ENCODE measurements at places on chromosomes 16 and 17. TPM values are rescaled to one million over a fixed set of nuclear protein-coding genes. Genes with fewer than 3 reads are reported as not detected.

DNA sequence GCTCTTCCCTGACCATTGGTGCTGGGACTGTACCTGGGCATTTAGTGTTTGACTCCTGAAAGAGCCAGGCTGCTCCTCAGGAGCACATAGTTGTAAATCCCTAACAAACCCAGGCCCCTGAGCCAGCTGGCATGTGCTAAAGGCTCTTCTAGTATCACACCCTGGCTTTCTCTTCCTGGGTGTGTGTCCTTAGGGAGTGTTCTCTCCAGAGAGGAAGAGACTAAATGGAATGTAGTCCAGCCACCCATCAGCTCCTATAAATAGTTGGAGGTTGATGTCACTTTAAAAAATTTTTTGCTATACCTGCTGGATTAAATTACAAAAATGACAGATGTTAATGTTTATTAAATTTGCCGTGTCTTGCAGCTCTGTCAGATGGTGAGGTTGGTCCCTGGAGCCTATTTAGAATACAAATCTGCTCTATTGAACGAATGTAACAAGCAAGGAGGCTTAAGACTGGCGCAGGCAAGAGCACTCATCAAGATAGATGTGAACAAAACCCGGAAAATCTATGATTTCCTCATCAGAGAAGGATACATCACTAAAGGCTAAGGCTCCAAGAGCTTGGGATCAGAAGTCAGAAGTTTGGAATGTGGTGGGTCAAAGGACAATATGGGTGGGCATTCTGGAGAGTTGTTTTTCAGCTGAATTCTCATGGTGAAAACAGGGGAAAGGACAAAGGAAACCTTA, 13.1 kb upstream of the DUSP14 start:
- DNase-seq, result peak; percentile 47

Gene NECAB2
- total RNA-seq, result under 0.01 TPM

DNA sequence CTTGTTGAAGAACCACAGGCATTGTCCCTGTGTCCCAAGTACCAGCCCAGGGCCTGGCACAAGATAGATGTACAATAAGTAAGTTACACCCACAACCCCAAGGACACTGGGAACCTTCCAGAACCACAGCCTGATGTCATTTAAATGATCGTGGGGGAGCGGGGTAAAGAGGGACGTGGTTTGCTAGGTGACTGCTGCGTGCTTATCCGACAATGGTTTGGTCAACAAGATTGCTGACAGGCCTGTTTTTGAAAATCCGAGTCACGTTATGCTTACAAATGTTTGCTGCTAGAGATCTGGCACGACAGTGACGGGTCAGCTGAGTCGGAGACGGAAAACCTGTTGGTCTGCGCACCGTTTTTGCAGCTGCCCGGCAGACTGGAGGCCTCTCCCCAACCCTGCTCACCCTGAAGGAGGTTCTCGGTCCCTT, 22.8 kb downstream of the COTL1 start:
- DNase-seq, result peak; percentile 52

Gene TP53TG3
- not detected for total RNA-seq

GRCh38 chr16:17633181-17633951, 162.6 kb upstream of the XYLT1 start:
- DNase-seq, result no peak

Gene RETREG3
- total RNA-seq, result 68.6 TPM

GRCh38 chr16:85689285-85689949, 663 bp upstream of the GINS2 start:
- DNase-seq, result no peak

DNA sequence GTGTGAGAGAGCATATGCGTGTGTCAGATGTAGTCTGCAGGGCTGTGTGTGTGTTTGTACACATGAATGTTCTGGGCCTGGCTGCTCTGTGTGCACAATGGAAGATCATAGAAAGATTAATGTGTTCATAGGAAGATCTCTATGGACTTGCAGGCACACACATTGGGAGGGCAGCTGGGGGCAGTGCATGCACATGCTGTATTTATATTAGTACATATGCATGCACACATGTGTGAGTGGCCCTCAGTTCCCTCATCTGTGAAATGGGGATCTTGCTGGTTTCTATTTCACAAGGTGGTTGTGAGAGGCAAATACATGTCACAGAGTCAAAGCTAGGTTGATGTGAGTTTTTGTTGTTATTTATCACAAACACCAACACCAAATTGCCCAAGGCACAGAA, 2.1 kb downstream of the CA7 start:
- DNase-seq, result no peak

- DNase-seq, result no peak
These were observed 212.4 kb downstream of the UTP18 start for GRCh38 chr17:51472670-51473205.

DNA sequence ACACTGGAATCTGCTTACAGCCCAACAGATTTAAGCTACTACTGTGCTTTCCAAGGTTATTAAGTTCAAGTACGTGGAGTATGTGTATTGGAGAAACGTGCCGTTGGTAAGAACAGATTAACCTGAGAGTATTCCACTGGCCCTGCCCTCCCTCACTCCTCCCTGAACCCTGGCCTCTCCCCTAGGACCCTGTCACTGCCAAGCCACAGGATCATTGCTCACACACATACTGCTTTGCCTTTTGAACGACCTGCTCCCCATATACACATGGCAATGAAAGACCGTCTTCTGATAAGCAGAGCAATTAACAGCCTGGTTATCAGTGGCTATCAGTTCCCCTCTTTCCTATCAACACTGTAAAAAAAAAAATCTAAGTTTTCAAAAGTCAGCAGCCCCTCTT, 458.9 kb upstream of the DYNLRB2 start:
- no peak for DNase-seq

Gene AOC2
- total RNA-seq, result 0.33 TPM

DNA sequence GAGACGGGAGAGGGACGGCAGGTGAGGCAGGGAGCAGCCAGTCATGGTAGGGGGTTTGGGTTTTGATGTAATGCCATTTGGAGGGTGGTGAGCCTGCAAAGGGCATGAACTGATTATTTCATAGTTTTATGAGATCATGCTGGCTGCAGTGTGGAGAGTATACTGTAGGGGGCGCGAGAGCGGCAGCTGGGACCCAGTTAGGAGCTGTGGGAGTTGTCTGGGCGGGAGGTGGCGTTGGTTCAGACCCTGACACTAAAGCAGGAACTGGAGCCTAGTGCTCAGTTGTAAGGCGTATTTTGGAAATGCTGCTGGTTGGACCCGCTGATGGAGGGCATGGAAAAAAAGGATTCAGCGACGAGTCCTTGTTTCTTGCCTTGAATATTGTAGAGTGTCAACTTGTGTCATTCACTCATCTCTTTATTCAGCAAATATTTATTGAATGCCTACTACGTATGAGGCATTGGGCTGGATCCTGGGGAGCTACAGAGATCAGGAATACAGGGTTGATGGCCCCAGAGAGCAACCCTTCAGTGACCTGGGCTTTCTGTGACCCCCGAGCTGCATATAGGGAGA, 23.7 kb upstream of the KDM8 start:
- DNase-seq, result peak; percentile 42

GRCh38 chr16:50254072-50254471, 12.3 kb upstream of the ADCY7 start:
- DNase-seq, result no peak

Gene SMIM5
- under 0.01 TPM for total RNA-seq

GRCh38 chr17:57375040-57375769, 118.9 kb downstream of the MSI2 start:
- DNase-seq, result peak; percentile 62

DNA sequence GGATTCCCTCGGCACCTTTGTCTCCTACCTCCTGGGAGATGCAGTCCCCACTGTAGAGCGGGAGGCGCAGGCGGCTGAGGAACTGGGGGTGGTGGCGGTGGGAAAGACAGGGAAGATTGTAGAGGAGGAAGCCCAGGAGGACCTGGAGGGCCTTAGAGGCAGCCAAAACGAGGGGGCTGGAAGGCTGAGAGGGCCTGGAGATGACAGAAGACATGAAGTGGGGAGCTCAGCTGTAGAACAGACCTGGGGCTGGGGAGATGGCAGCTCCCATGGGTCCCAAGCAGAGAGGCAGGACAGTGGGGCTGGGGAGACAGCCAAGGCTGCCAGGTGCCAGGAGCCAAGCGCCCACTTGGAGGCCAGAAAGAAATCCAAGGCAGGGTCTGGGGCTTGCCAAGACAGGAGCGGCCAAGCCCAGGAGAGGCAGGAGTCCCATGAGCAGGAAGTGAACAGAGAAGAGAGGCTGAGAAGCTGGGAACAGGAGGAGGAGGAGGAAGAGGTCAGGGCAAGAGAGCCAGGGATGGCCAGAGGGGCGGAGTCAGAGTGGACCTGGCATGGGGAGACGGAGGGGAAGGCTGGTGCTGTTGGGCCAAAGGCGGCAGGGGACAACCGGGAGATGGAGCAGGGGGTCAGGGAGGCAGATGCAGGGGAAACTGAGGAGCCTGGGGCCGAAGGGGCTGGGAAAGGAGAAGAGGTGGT, 803 bp downstream of the APOBR start:
- DNase-seq, result no peak

DNA sequence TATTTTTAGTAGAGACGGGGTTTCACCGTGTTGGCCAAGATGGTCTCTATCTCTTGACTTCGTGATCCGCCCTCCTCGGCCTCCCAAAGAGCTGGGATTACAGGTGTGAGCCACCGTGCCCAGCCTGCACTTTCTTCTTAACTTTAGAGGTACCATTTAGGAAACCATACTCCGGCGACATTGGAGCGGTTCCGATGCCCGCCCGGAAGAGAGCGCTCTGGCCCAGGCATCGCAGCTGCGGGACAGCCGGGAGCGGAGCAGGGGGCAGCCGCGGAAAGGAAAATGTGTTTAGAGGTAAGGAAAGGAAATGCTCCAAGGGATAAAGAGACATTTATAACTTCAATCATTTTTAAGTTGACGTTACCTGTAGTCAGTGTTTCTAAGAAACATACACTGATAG, 6.0 kb upstream of the HS3ST3B1 start:
- no peak for DNase-seq

GRCh38 chr17:41529491-41529915, 1.4 kb upstream of the KRT19 start:
- no peak for DNase-seq

GRCh38 chr17:72588961-72589360, 468.1 kb downstream of the SOX9 start:
- DNase-seq, result peak; percentile 92

Gene PDILT
- not detected for total RNA-seq

GRCh38 chr17:80943346-80944145, 48.1 kb upstream of the CHMP6 start:
- no peak for DNase-seq

DNA sequence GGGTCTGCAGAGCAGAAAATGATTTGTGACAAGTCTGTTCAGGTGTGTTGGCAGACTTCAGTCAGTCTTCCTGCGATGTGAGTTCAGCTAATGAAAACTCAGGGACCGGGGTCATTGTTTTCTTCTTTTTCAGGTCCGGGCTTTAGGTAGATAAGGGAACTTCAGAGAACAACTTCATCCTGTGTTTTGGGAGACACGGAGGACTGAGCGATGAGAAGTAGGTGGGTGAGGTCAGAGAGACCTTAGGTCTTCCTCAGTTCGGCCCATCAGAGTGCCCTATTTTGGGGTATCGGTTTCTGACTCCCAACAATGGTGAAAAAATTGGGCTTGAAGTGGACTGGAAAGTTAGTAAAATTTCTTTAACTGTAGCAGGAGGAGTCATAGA, 88.9 kb upstream of the ATF7IP2 start:
- no peak for DNase-seq

DNA sequence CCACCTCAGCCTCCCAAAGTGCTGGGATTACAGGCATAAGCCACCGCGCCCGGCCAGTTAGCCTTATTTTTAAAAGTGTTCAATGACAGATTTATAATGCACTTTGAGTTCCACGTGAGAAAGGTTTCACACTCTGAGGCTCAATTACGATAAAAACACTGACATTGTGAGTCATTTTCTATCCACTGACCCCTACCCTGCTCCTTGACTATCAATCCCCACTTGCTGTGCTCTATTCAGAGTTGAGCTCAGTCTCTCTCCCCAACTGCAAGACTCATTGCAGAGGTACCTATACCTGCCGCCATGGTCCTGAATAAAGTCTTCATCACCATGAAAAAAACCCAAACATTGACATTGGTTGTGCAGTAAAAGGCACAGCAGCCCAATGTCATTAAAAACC, 8.5 kb downstream of the GFOD2 start:
- DNase-seq, result no peak

DNA sequence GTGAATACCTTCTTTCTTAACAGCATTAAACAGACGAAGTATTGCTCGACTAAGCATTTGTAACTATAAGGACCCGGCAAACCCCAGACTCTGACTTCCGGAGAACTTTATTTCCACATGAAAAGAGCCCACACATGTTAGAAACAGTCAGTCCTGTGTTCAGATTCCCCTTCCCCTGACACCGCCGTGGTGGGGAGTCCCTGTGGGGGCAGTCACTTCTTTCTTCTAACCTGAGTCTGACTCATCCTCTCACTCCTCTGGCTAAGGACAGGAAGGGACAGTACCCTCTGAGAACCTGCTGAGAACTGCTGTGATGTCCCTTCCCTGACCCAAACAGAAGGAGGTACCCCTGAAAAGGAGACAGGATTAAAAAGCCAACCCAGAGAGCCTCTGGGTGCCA, 165.1 kb downstream of the XYLT1 start:
- no peak for DNase-seq

GRCh38 chr17:70606086-70606485, 436.8 kb downstream of the KCNJ2 start:
- DNase-seq, result no peak

Gene TANGO6
- total RNA-seq, result 29.9 TPM

Gene NF1
- 78.8 TPM for total RNA-seq

Gene ABCC12
- total RNA-seq, result not detected

- no peak for DNase-seq
These were observed 221.8 kb downstream of the CDH11 start for GRCh38 chr16:64900019-64900418.

- no peak for DNase-seq
These were observed 88.3 kb downstream of the PRKCB start for GRCh38 chr16:23924128-23924527.

DNA sequence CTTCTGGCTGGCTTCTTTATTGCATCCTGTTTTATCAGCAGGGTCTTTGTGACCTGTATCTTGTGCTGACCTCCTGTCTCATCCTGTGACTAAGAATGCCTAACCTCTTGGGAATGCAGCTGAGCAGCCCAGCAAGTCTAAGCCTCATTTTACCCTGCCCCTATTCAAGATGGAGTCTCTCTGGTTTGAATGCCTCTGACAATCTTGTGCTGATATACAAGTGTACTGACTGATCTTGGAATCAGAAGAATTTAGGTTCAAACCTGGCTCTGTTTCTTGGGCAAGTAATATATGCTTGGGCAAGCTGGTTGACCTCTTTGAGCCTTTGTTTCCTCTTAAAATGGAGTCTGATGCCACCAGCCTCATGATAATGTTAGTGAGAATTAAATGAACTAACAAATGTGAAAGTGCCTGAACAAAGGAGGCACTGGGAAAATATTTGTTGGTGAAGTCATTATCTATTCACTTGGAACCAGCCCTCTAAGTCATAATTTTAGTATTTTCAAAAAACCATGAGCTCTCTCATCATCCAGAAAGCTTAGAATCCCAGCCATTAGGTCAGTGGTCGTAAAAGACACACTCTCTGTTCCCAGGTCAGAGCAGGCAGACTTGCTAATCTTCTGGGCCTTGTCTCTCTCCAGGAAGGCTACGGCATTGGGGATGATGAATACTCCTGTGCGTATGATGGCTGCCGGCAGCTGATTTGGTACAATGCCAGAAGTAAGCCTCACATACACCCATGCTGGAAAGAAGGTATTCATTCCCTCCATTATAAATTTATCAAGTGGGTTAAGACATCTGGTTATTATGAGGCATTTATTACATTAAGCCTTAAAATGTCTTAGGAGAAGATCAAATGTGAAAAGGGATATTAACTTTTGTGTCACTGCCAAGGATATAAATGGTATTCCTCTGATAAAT, 18.1 kb upstream of the ARL2BP start:
- no peak for DNase-seq

All from fibroblast of lung (primary cell).